ENCODE measurements at places on chromosomes 4 and X.

- DNase-seq: no peak
Measured at GRCh38 chr4:184439856-184440594, 34.3 kb downstream of the IRF2 start.

GRCh38 chr4:155510771-155511170 is 134.0 kb upstream of the MAP9 start:
- DNase-seq: no peak

DNA sequence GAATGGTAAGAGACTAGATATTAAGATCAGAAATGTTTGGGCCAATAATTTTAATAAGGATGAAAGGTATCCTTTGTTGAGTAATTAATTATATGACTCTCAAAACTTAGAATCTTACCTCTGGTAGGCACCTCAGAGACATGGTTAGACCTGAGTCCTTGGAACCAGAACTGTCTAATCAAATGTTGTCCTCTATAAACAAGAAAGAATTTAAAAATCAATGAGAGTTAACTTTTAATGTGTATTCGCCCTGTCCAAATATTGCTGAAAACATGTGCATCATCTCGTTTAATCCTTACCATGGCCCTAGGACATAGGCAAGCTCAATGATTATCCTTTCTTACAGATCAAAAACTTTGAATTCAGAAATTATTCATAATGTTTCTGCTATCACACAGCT is 24.0 kb upstream of the NUDT11 start:
- DNase-seq: no peak

GRCh38 chrX:106177106-106177981 is 9.2 kb downstream of the PWWP3B start:
- no peak for DNase-seq

- DNase-seq: no peak
Measured at GRCh38 chr4:37615720-37616063, 70.5 kb downstream of the RELL1 start.

GRCh38 chr4:30866907-30867306 is 146.7 kb downstream of the PCDH7 start:
- DNase-seq: no peak
